ENCODE measurements at places on chromosomes 4 and X.

DNA sequence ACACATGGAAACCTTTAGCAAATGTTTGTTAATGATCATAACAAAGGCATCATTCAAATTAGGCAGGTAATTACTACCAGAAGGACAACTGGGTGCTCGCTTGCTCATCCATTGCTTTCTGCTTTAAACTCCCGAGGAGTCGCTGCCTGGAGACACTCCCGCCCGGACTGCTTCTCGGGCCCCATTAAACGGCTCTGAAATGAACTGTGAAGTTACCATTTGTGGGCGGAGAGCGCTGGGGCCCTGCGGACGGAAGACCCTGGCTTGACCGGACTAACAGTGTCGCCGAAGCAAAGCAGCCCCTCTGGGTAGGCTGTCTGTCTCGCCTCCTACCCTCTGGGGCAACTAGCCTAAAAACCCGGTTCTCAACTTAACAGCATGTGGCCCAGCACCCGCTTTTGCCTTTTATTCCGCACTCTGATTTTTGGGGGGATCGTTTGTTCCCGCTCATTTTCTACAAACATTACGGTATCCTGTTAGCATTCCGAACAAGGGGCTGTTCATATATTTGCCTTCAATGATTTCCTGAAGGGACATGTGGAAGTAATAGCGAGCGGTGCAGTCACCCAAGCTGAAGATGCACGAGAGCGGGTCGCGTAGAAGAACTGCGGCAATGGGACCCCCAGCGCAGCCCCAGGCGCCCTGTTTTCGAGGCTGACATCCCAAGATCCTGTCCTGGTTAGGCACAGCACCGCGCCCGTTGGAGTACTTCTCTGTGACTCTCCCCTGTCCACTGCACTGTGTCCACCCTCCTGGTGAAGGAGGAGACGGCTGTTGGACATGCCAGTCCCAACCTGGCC, 1.6 kb upstream of the PDGFRA start:
- peak; percentile 12 for DNase-seq

DNA sequence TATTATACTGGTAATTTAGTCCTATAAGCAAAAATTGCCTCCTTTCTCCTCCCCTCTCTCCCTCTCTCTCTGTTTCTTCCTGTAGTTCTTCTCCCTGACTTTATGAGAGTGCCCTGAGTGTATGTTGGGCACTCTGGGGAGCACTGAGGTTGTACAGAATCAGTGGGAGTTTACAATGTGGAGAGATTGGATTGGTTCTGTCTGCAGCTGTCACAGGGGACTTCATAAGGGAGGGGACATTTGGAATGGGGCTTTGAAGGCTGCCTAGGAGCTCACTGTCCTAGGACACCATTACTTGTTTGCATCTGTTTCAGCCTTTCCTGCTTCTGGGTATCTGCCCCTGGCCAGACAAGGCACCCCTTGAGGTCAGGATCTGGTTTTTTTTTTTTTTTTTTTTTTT, 22.9 kb downstream of the SH3TC1 start:
- no peak for DNase-seq

DNA sequence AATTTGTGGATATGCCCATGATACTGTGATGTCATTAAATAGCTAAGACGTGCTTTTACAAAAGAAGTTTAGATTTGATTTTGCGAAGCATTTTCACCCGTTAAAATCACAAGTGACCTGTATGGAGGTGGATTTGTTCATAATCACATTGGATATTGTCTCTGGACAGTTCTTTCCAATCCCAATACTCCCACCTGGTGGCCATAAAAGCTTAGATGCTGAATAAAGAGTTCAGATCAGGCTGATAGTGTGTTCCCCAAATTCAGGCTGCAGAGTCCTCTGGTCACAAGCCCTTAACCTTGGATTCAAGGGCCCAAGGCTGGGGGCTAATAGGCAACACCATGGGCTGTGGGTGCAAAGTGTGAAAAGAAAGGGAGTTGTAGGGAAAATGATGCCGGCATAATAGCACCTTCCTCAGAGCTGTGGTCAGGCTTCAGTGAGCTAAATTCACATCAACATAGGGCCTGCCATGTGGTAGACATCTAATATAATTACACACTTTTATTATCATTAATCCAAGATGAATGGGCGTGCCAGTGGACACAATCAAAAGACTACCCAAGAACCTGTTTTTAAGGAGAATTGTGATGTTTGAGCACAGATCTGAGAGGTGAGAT, 28.1 kb downstream of the SMIM43 start:
- peak; percentile 35 for DNase-seq

DNA sequence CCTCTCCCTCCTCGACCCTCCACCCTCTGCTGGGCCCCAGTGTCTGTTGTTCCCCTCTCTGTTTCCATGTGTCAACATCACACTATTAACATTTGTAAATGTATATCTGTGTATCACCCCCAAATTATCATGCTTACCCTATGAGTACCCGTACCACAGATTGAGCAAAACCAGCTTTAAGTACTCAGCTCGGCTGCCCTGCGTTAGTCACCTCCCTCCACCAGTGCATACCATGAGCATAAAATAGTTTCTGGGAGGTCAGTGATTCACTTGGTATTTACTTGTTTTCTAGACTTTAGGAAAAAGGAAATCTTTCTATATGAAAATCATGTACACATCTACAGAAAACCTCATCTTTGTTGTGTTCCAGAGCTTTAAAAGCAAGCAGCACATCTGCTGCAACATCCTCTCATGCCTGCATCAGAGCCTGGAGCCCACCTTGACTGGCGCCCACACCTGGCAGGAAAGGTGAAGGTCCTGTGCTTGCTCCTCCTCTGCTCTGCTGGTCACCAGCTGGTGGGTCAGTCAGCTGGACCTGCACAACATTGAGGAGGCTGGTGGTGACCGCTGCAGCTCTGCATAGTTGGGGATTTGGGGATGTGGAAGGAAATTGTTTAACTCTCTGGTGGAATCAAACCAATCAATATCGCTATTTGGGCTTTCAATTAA, 214.4 kb upstream of the KLF3 start:
- DNase-seq, result no peak

GRCh38 chr4:113322736-113323135, 273.3 kb downstream of the ANK2 start:
- no peak for DNase-seq

DNA sequence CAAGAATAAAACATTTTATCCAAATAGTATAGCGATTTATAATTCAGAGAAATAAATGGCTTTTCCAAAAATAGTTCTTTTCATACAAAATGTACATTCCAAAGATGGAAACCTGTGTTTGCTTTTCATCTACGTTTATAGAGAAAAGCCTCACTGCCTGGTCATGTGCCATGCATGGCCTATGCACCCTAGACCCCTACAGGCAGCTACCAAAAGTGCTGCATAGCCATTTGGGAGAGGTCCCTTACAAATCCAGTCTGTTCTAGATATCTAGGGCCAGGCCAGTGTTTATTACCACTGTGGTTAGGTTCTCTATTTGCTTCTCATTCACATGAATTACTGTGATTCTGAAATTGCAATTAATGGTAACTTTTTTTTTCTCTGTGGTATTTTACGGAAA, 17.2 kb downstream of the HMGB2 start:
- DNase-seq, result peak; percentile 21
